ENCODE measurements at places on chromosomes 16 and 17.
A peak's percentile ranks its signal among the peaks of the same experiment; 100 is the strongest.

GRCh38 chr17:15896834-15897233, 48.1 kb upstream of the ADORA2B start:
- DNase-seq: no peak

DNA sequence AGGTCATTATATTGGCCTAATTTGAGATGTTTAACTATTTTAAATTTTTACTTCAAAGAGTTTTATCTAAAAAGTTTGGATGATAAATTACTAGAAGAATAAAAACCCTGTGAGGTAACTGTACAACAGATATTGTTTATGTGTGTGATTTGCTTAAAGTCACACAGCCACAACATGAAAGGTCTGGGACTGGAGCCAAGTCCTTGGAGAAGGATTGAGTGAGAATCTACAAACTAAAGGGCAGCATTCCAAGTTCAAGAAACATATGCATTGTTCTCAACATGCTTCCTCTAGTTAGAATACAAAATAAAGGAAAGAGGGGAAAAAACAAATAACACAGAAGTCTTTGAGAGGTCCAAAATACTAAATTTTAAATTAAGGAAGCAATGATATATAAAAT, 131.5 kb upstream of the MON1B start:
- no peak for DNase-seq

DNA sequence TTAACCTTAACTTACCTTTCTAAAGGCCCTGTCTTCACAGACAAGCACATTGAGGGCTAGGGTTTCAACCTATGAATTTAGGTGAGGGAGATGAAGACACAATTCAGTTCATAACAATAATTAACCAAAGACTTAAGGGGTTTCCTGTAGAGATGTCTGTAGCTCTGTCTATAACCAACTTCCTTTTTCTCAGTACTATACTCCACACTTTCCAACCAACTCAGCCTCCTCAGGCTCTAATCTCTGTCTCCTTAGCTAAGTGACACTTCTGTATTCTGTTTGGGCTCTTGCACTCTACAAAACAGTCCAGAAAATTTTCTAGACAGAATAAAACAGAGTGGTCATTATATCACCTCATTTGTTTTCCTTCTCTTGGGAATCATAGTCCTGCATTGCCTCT, 25.8 kb downstream of the CAPNS2 start:
- DNase-seq: no peak

DNA sequence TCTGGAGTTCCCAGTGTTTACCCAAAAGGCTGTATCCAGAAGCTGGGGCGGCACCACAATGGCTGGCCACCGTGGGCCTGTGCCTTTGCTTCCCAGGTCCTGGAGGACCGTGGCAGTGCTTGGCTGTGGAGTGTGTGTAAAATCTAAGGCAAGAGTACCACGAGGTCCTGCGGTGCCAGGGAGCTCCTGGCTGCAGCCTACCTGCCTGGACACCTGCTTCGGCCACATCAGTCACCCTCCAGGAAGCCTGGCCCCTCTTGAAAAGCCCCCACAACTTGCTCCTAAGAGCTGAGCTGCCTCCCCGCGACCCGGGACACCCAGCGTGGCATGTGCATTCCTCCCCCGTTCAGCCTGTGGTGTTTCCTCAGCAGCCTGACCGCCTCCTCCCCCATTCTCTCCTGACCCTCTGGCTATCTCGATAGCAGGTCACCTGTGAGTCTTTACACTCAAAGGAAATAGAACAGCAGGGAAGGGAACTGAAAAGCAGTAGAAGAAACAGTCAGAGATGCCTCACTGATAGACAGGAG, 7.9 kb downstream of the TIMM22 start:
- DNase-seq: no peak

DNA sequence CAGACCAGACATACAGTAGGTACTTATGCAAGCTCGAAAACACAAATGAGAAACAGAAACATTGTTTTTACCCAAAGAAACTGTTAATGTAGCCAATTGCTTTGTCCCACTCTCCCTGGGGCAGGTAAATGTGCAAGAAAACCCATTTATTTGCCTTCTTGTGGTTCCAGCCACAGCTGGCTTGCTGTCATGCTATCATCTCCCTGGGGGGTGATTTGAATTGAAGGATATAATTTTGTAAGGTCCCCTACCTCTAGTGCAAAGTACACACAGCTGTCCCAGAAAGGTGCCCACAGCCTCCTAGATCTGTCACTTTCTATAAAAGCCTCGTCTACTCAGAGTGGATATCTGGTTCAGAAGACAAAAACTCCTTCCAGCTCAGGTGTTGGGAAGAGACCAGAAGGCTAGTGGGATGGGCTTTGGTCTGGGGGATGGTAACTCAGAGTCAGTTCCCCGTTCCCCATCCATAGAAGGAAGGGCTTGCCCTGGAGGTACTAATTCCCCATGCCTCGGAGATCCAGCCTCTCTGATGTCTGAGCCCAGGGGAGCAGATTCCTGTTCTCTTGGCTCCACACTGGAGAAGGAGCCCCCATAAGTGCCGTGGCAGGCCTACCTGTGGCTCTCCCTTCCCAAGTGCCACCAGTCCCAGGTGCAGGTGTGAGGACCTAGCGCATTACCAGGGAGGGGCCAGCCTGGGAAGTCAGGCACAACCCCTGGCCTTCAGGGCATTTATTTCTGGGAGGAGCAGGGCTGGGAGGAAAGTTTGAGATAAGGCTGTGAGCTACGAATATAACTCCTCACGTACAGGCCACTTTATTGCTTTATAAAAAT, 2.4 kb upstream of the PRR15L start:
- DNase-seq: no peak

- DNase-seq: no peak
Measured at GRCh38 chr17:20059728-20060188, 50.6 kb downstream of the SPECC1 start.

- no peak for DNase-seq
Measured at GRCh38 chr16:87165885-87166284, 151.3 kb downstream of the C16orf95 start.

GRCh38 chr16:65117811-65118448, 3.9 kb downstream of the CDH11 start:
- peak; percentile 94 for DNase-seq

DNA sequence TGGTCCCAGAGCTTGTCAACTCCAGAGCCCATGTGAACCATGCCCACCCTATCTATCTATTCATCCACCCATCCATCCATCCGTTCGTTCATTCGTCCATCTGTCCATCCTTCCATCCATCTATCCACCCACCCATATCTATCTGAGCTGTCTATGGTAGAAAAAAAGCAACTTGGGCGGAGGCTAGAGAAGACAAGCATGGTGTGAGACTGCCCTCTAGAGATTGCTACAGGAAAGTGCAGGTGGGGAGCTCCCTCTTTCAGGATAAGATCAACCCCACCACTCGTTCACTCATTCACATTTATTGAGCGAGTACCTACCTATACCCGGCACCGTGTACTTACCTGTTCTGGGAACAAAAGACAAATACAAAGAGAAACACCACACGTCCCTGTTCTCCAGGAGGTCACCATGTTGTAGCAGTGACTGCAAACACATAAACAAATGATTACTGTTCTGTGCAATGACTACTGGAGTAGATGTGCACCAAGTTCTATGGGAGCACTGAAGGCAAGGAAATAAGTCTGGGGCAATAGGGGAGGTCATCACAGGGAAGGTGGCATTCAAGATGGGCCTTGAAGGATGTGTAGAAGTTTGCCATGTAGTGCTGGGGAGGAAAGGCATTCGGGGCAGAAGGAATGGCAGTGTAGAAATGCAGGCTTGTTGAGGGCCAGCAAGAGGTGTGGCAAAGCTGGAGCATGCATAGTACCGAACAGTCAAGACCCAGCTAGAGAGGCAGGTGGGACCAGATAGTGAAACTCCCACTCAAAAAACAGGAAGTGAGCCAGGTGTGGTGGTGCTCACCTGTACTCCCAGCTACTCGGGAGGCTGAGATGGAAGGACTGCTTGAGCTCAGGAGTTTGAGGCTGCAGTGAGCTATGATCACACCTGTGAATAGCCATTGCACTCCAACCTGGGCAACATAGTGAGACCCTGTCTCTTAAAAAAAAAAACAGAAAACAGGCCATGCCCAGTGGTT, 13.4 kb upstream of the ATP5MC1 start:
- DNase-seq: peak; percentile 18

GRCh38 chr17:30823421-30823820, 1.1 kb downstream of the CRLF3 start:
- no peak for DNase-seq

DNA sequence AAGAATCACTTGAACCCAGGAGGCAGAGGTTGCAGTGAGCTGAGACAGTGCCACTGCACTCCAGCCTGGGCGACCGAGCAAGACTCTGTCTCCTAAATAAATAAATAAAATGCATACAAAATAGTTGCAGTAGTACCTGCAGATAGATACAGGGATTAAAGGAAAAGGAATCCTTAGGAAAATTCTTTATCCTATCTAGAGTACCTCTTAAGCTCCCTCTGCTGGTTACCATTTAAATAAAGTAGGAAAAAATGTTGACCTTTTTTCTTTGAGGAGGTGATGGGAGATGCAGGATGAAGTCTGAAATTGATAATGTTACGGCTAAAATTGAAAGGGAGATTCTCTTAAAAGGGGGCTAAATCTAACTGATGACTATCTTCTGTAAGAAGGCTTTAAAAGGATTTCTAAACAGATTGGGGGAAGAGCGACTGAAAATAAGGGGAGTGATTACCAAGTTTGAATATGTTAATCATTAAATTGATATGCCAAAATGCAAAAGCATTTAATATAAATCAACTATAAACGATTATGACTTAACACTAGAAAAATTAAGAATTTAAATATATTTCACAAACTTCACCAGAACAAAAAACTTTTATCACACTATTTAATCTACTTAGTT, 29.4 kb downstream of the C16orf87 start:
- DNase-seq: no peak

Data from hippocampal formation (tissue), 2 donors.